ENCODE measurements at places on chromosomes 11 and 22.

DNA sequence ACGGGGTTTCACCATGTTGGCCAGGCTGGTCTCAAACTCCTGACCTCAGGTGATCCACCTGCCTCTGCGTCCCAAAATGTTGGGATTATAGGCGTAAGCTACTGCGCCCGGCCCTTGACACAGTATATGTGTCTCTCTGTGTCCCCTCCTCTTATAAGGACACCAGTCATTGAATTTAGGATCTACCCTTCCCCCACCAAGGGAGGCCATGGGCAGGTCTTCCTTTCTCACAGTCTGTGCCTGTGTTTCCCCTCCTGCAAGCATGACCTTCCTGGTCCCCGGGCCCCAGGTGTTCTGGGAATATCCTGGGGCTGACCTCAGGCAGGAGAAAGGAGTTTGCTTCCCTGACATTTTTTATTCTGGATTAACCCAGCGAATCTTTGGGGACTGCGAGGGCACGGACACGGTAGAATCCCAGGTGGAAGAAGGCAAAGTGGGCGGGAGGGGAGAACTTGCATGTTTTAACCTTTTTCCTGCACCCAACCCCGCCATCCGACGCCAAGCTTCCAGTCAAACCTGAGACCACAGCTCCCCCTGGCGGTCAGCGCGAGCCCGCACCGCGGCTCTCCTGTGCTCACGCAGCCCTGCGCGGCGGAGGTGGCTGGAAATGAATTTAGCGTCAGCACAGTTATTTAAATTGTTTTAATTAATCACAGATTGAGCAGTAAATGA lies 42.1 kb upstream of the ISX start:
- no peak for DNase-seq

DNA sequence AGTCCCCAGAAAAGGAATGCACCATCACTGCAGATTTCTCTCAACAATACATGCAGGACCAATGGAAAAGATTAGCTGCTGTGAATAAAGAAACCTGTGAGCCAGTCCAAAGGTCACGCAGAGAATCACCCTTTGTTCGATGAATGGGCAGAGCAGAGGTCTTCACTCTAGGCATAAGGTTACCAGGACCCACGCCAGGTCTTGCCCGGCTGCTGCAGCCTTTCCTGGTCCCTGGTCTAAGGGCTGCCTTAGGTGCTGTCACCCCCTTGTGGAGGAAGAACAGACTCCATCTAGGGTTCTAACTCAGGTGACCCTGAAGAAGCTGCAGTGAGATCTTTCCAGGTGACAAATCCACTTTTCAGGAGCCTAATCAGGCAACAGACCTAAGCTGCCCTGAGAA lies 29.0 kb upstream of the NAP1L4 start:
- peak; percentile 14 for DNase-seq

DNA sequence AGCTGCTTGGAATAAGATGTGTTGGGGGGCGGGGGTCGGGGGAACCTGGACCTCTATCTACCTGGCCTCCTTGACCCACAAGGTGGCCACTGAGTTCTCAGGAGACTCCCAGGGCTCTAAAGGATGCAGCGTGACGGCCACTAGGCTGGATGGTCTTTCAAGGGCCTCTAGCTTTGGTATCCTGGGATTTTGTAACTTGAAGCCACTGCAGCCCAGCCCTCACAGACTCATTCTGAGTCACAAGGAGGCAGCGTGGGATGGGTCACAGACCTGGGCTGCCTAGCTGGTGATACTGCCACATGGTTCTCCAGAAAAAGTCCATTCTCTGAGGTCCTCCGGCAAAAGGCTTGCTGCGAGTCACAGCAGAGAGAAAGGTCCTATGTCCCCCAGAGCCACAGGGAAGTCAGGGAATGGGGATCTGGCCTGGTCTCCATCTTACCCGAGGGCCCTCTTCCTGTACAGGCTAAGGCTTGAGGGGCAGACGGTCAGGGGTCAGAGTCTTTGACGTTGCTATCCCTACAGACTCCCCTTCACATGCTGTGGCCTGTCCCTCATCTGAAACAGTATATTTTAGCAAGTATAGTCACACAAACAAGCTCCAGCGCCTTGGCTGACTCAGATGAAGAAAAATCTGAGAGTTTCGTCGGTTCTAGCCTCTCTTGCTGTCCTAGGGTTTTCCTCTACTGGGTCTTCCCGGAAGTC lies 52.4 kb downstream of the KCNC1 start:
- no peak for DNase-seq

- no peak for DNase-seq
These were observed 7.3 kb upstream of the TSSC4 start for GRCh38 chr11:2393111-2393868.

GRCh38 chr22:42805016-42805997 lies 51.8 kb downstream of the ARFGAP3 start:
- DNase-seq = no peak

DNA sequence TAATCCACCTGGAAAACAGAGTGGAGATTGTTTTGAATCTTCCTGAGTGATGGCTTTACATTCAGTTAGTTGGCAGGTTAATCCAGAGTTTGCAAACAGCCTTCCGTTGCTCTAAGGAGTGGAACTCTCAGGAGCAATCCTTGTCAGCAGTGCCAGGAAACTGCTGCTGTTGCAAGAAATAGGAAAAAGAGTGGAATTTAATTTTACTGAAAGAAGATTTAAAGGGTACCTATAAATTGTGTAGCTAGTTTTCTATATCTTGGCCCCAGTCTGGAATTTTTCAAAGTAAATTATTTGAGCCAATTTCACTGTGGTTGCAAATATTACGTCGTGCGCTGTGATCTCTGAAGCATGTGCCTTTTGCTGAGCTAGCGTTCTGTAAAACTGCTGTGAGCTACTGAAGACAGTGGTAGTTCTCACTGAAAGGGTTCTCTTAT lies 55.5 kb upstream of the SLC5A12 start:
- DNase-seq = no peak

DNA sequence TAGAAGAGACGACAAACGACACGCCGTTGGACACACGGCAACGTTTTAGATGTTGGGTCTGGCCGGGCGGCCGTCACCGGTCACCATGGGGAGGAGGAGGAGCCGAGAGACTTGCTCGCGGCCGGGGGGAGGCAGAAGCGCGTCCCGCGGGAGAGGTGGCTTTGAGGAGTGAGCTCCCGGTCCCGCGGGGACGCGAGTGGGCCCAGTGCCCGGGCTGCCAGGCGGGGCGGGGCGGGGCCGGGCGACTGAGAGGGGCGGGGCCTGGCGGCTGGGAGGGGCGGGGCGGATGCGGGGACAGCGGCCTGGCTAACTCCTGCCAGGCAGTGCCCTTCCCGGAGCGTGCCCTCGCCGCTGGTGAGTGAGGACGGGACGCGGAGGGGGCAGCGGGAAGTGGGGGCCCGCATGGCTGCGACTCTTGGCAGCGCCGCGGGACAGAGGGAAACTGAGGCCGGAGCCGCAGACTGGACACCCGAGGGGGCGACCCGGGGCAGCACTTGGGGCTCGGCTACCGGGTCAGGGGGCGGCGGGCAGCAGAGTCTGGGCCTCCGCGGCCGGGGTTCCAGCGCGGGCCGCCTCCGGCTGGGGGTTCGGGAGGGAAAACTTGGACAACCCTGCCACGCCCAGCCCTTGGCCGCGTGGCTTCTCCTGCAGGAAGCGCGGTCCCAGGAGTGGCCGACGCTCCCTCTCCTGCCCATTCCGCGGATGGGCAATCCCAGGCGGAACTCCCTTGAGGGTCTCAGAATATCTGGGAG lies at the start of gene TSPO:
TSS of gene TSPO (plus strand) at position 309 of the 752 bp plus-strand sequence. CDS start 7,680 bp downstream, outside the sequence.
- DNase-seq = peak; percentile 21

GRCh38 chr22:22673628-22674027 lies 29.2 kb downstream of the GGTLC2 start:
- no peak for DNase-seq

DNA sequence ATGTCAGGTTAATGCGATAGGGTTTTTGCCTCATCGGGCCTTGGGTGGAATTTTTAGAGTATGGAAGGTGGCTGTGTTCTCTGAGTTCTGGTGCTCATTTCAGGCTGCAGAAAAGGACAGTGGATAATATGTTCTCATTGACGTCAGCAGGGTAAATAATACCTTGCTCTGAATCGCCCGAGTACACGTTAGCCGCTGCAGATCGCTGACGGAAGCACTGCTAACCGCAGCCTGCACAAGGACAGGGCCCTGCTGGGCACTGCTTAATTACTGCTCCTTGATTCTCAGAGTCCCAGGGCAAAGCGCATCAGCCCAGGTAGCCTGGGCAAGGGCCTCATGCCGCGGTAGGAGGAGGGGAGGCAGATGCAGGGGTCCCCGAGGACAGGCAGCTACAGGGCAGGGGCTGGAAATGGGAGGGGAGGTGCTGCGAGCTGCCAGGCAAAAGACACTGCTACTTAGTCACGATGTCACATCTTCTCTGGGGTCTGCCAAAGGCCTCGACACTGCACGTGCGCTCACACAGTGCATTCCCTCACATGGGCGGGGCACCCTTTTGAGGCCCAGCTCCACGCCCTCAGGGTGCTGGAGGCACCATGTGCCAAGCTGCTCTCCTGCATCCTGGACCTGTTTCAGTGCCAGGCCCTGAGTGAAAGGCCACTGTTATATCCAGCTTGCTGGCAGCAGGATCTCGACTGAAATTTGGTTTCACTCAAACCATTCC lies 35.2 kb downstream of the PPP2R1B start:
- DNase-seq = no peak

GRCh38 chr11:94851864-94852636 lies 83.9 kb downstream of the AMOTL1 start:
- no peak for DNase-seq

DNA sequence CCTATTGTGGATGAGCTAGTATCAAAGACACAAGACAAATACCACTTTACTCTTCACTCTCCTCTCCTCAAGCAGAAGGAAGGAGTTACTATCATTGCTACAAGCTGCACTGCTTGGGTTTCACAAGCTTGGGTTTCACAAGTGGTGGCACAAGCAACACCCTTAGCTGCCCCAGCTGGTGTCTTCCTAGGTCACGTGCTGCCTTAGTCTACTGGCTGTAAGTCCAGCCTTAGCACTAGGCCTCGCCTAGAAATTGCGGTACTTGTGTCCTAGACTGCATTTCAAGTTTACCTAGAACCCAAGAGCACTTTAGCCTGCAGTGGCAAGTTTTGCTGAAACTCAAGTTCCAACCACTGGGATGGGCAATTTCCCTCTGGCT lies 86.6 kb downstream of the EHF start:
- no peak for DNase-seq

GRCh38 chr11:126647735-126648134 lies 292.2 kb downstream of the ST3GAL4 start:
- DNase-seq = no peak

GRCh38 chr11:3381794-3382193 lies 2.8 kb upstream of the ZNF195 start:
- DNase-seq = no peak

GRCh38 chr11:128741916-128742315 lies 48.0 kb downstream of the FLI1 start:
- no peak for DNase-seq

DNA sequence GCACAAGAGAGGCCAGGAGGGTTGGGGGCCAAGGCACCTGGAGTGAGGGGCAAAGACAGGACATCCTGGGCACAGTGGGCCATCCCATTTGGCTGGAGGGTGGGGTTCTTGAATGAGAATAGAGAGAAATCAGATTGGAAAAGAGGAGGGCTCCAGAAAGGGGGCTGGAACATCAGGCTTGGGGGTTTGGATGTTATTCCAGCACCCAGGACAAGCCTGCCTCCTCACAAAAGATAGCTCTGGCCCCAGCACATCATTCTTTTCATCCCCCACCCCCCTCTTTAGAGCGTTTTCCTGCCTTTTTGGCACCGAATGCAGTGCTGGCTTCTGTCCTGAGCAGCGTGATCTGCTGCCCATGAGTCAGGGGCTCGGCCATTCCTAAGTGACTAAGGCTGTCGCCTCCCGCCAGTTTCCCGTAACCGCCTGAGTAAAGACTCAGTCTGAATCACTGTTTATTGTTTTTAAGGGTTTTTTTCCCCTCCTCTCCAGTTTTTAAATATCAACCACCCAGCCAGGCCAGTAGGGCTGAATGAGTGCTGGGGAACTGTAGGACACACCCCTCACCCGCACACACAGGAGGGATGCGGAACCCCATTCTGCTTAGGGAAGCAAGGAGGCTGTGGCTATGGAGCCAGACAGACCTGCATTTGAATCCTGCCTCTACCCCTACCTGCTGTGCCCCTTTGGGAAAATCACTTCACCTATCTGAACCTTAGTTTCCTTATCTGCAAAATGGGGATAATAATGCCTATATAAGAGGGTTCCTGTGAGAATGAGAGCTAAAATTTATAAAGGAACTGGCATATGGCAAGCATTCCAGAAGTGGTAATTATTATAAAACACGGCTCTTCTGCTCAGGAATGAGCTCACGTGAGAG lies 32.4 kb upstream of the NAV2 start:
- no peak for DNase-seq

- no peak for DNase-seq
These were observed 18.4 kb downstream of the SPATA19 start for GRCh38 chr11:133826866-133827265.

DNA sequence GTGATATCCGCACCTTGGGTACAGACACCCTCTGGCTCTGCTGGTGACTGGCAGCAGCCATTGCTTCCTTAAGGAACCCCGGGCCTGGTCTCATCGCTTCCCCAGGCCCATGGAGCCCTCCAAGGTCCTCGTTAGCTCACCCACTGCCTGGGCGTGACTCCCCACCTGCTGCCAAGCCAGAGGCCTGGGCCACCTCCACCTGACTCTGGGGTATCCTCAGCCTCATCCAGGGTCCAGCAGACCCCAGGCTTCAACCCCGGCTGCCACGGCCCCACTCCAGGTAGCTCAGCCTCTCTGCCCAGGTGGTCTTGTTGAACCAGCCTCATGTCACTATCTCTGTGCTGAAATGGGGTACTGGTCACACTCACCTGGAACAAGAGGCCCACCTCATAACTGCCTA lies 337.9 kb downstream of the BRD1 start:
- DNase-seq = no peak

GRCh38 chr22:44399906-44400762 lies 87.4 kb upstream of the SHISAL1 start:
- DNase-seq = no peak

DNA sequence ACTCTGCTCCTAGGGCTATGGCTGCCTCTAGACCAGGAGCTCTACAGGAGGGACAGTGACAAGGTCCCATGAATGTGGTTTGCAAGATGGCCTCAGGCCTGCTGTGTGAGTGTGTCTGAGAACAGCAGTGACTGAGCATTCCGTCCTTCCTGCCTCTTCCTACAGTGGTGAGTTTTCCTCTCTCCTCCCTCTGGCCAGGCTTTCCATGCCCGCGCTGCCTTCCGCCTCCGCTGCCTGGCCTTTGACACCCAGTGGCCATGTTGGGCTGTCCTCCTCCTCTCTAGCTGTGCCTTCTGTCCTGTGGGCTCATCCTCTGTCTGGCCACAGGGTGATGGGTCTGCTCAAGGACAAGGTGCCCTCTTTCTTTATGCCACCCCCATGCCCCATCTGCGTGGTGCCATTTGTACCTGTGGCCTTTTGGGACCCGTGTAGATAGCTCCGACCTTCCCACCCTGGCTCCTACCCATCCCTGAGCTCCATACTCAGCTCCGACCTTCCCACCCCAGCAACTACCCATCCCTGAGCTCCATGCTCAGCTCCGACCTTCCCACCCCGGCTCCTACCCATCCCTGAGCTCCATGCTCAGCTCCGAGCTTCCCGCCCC lies 970.4 kb downstream of the BRD1 start:
- DNase-seq = no peak

Data from GDM1 (cell line).